Stimulated activated CD4-positive, alpha-beta T cell treated with anti-CD3 and anti-CD28 coated beads, Interleukin-15, amount 100 ng/mL, for 24 hours (primary cell): ENCODE measurements at places on chromosomes 13 and 19.

DNA sequence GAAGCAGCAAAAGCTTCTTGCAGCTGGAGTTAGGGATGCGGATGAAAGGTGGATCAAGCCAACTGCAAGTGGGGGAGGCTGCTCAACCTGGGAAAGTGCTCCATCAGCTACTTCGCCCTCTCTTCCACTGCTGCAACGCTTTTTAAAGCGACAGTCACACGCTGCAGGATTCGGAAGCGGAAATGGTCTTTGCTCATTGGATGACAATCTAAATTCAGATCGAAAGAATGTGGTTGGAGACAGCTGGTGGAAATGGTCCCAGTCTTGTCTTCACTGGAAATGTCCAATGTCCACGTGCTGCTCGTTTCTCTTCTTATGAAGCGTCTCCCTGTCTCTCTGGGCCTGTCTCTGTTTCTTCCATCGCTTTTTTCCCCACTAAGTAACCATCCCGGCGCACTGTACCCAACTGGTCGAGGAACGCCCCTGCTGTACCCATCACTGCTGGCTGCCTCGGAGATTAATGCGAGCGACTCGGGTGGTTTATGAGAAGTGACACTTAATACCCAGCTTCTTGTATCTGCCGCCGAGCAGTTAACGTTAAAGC, 2.1 kb upstream of the FGF9 start:
- peak; percentile 13 for DNase-seq

- no peak for DNase-seq
Measured at GRCh38 chr13:110820322-110820721, 94.5 kb downstream of the ANKRD10 start.

GRCh38 chr19:45800070-45800553, 7.5 kb upstream of the DMWD start:
- DNase-seq = no peak

- no peak for DNase-seq
Measured at GRCh38 chr13:54187461-54187860, 1158.8 kb downstream of the OLFM4 start.

DNA sequence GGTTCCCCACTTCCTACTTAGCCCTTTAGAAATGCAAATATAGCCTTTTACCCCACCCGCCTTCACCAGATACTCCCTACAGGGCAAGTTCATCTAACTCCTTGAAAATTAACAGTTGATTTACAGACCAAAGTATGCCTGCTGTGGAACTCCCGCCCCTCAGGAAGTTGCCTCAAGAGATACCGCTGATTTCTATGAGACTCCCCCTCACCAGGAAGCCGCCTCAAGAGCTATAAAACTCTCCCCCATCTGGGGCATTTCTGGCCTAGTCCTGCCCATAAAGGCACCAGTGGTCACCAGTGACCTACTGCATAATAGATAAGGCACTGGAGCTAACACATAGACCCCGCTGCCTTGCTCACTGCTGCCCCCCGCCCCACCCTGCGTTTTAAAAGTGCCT, 201.7 kb upstream of the UBL3 start:
- no peak for DNase-seq
